Cardiac atrium fibroblast (primary cell): ENCODE measurements at places on chromosomes 2 and 18. TPM values are rescaled to one million over a fixed set of nuclear protein-coding genes. Genes with fewer than 3 reads are reported as not detected.

The CFC1 gene
- total RNA-seq = not detected in 2 replicates

The GALR1 gene
- total RNA-seq = not detected in 2 replicates

The SF3B6 gene
- 121 and 136 TPM in 2 replicates for total RNA-seq

The CD8A gene
- not detected in 2 replicates for total RNA-seq

The NAT8 gene
- total RNA-seq = not detected in 2 replicates
